ENCODE measurements at places on chromosomes 4 and X.
A peak's percentile ranks its signal among the peaks of the same experiment; 100 is the strongest.

DNA sequence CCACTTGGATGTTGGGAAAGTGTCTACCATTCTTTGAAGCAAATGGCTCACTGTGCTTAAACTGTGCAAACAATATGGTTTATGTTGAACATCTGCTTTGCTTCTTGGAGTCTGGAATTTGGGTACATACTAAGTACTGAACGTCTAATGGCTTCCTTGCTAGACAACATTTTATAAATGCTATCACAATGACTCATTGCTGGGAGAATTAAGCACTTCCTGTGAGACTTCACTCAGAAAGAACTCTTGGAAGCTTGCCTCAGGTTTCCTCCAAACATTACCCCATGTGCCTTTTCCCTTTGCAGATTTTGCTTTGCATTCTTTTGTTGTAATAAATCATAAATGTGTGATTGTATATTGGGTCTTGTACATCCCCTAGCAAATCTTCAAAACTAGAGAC is 139.7 kb downstream of the PACRGL start:
- DNase-seq: no peak

DNA sequence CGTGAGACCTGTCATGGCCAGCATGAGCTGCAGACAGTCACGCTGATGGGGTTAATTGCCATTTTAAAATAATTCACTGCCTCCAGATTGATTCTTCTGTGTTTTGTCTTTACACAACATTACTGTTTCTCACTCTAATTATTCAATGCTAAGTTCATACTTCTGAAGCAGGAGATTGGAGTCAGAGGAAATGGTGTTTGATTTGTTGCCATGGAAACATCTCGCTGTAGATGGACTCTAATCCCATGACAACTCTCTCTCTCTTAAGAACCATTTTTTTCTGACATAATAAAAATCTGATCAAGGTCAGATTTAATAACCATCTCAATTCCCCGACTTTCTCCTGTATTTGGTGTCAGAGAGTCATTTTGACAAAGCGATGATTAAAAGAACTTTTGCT is 209.0 kb downstream of the IDS start:
- no peak for DNase-seq

- no peak for DNase-seq
Observed at GRCh38 chr4:78706302-78706701, 69.8 kb upstream of the BMP2K start.

DNA sequence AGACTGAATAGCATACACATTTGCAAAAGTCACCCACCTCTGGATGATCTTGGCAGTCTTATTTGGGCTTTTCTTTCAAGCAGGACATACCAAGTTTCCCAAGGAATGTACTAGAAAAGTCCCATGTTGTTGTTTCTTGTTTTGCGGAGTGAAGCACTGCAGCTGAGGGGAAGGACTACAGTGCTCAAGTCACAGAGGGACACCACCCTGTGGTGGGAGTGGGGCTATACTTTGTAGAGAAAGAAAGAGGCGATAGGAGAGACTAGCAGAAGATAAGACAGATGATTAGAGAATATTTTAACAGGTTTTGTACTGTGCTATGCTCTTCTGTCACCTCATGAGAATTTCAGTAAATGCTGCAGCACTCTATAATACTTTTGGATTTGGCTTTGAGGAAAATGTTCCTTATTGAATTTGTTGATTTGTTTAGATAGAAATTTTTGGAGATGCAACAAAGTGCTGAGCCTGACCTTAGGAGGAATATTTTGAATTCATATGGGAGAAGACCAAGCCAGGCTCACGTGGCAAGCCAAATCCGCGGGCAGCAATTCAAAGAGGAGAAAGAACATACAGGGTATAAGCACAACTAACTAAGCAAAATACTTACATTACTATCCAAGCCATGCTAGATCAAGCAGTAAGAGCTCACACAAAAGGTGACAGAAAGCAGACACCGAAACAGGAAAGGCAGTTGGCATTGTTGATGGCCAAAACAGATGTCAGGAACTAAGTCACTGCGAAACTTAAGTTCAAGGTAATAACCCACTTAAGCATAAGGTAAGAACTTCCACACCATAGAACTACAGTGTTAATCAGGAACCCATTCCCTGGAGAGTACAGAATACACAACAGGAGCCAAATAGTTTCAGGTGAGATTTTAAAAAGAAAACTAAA is 280.3 kb upstream of the INTU start:
- no peak for DNase-seq

GRCh38 chr4:40280586-40280985 is 54.5 kb upstream of the CHRNA9 start:
- DNase-seq: no peak

- no peak for DNase-seq
Observed at GRCh38 chr4:94826206-94826605, 68.5 kb downstream of the BMPR1B start.

GRCh38 chrX:48695534-48695896 is 1.0 kb upstream of the SUV39H1 start:
- no peak for DNase-seq

DNA sequence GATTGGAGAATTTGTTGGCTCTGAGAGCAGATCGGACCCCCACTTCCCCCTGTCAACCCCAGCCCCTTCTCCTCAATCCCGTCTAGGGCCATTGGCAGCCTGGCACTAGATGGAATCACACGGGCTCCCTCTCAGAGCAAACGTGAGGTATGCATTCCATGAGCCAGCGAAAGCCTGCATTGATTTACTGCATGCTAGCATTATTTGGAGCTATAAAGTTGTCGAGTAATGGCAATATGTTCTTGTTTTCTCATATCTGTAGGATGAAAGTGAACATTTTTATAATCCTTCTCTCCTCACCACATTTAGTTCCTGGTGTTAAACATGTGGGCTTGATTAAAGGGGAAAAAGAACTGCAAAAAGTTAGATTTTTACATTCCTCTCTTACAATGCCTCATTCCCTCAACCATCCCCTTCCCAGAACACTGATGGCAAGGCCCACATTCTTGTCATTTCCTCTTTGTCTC is 159.2 kb downstream of the SPRY1 start:
- DNase-seq: no peak

GRCh38 chr4:152850377-152850776 is 70.6 kb downstream of the ARFIP1 start:
- DNase-seq: no peak

DNA sequence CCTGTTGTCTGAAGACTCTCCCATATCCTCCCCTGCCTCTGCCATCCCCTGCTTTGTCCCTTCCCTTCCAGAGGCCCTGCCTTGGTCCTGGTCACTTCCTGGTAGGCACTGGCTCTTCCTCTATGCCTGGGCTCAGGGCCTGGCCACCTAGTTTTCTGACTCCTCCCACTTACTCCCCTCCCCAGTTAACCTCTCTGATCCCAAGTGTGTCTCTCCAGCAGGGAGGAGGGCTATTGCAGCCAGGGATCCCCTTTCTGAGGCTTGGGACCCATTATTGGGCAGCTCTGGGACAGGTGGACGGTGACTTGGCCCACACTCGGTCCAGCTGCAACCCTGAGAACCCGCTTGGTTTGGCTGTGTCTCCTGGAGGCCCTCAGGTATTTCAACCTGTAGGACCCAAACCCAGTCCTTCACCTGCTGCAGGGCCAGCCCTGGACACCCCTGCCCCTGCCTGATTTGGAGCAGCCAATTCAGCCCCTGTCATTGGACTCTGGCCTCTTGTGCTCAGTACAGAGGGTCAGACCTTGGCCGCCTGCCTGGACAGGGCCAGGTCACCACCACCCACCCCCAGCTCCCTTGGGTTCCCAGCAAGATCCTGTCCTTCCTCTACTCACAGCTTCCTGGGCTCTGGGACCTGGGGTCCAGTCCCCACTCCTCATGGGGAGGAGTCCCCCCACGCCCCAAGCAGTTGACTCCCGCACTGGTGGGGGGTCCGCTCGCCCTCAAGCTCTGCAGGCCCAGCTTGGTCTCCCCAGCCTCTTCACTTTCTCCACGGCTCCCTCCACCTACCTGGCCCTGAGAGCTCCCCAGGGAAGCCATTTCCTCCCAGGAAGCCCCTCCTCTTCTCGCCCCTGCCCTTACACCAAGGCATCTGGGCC is 1.1 kb upstream of the SH3BP2 start:
- no peak for DNase-seq

DNA sequence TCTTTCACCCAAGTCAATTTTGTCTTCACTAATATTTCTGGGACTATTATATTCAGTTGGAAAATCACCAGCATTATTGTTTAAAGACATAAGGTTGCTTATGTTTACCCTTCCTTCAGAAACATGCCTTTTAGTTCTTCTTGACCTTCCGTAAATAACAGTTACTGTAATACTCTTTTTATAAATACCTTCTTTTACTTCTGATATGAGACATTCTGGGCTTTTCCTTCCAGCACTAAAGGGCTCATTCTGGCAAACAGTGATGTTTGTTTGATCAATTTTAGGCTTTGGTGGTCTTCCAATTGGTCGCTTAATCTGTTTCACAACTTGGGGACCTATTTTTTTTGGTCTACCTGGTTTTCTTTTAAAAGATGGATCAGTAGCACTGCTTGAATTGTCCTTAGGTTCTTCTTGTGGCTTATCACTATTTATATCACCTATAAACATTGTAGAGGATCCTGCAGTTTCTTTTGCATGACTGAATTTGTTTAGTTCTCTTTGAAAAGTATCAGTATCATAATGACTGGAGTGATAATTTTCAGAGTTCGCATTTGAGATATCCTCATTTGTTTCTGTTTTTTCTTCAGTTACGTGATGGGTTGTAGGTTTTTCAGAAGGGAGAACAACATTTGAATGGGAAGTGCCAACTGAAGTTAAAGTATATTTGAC is 64.8 kb downstream of the NCAPG start:
- DNase-seq: no peak

GRCh38 chr4:75327804-75328512 is 186.2 kb downstream of the RCHY1 start:
- DNase-seq: no peak

DNA sequence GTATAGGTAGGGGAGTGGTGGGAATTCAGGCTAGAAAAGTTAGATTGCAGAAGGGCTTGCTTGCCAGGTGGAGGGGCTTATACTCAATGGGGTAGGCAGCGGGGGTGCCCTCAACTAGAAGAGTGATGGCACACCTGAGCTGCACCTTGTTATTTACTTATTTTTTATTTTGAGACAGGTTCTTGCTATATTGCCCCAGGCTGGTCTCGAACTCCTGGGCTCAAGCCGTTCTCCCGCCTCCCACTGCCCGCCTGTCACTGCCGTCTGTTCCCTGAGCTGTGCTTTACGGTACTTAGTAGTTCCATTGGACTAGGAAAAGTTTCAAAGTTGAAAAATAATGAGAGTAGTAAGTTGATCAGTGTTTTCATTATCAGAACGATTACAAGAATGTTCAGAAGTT is 2.0 kb downstream of the ZFX start:
- no peak for DNase-seq

DNA sequence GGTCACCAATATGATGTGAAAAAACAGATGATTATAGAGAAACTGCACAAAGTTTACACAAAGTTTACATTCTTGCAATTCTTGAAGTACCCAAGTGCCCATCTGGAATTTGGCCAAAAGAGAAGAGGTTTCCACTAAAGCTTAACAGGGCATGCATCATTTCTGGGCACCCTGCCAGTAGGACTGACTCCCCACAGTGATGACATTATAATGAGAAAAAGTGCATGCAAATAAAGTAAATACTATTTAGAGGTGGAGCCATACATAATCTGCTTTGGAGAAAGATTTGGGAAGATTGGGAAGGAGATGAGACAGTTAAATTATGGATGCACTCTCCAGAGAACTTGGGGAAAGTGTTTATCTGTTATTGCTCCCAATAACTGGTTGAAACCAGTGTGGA is 93.7 kb upstream of the TRPC3 start:
- no peak for DNase-seq

GRCh38 chr4:53592686-53593501 is 1.6 kb upstream of the LNX1 start:
- DNase-seq: no peak

- DNase-seq: peak; percentile 62
Observed at GRCh38 chrX:16870862-16871815, 977 bp upstream of the RBBP7 start.

DNA sequence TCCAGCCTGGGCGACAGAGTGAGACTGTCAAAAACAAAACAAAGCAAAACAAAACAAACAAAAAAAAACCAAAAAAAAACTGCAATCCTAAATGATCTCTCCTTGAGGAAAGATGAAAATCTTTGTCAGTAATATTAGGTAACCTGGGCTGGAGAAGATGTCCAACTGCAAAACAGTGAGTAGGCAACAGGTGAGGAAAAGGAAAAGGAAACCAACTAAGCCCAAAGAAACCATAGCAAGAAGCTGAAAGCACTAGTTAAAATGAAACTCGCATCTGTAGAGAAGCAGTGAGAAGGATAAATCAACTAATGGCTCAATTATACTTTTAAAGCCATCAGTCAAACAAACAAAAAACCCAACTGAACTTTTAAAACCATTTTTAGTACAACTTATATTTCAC is 54.2 kb downstream of the ENOX2 start:
- DNase-seq: no peak

DNA sequence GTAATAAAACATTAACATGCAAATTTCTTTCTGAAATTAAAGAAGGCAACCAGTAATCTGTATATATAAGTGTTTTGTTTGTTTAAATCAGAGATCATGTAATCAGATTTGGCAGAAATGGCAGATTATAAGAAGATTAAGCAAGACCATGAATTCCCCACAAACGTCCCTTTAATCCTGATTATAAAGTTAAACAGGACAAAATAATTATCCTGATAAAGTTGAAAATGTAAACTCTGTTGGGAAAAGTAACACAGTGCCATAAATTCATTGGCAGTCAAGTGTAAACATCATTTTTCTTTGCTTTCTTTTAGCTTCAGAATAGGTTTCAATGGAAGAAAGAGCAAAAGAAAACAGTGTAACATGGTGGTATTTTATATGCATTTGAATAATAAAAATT is 256.3 kb downstream of the KCNIP4 start:
- no peak for DNase-seq

DNA sequence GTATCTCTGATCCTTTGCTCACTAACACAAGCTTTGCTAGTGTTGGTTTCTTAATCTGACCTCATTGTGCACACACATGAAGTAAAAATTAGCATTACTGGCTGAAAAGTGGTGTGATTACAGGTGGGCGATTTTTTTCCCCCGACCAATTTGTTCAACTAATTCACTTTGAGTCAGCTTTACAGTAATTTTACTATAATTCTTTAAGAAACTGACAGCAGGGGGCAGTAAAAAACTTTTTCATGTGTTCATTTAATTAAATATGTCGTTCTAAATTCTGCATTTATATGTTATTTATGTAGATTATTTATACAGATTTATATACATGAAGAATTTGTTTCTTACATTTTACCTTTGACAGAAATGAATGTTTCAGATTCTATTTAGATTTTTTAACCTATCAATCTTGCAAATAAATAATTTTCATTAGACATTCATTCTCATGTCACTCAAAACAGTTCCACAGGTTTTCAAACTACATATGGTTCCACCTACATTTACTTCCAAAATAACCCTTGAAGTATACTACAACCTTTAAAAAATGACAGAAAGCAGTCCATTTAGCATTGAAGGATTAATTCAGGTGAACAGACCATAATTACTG is 17.5 kb downstream of the PALLD start:
- no peak for DNase-seq

DNA sequence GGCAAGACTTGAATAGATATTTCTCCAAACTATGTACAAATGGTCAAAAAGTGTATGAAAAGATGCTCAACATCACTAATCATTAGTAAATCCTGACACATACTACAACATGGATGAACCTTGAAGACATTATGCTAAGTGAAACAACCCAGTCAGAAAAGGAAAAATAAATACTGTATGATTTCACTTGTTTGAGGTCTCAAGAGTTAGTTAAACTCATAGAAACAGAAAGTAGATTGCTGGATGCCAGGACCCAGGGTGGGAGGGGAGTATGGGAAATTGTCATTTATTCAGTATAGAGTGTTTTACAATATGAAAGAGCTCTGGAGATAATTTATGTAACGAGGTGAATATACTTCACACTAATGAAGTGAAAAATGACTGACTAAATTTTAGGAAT is 32.4 kb downstream of the PRMT9 start:
- no peak for DNase-seq

All from amygdala (tissue), 56 donors.